ENCODE measurements at places on chromosomes 7 and 10. TPM values are rescaled to one million over a fixed set of nuclear protein-coding genes. Genes with fewer than 3 reads are reported as not detected.

DNA sequence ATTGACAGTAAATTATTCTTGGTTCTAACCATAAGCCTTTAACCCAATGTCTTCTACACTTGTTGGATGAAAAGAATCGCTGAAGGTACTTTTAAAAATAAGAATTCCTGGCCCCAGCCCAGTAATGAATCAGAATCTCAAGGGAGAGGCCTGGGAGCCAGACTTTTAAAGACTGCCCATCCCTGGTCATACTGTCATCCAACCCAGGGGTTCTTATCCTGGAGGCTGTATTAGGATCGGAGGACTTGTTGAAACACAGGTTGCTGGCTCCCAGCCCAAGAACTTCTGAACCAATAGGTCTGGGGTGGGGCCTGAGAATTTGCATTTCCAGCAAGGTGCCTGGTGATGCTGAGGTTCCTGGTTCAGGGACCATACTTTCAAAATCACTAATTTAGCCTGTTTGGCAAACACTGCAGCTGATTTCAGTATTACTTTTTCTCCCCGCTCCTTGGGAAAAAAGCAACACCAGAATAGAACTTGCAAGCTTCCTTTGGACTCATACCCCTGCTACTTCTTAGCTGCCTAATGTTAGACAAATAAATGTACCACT, 79.5 kb upstream of the FAM133B start:
- no peak overlapping the region for H3K4me3 ChIP-seq
- no peak overlapping the region for H3K27ac ChIP-seq
- H3K27me3 ChIP-seq = no peaks in the 10 kb centered on the region
- peaks cover 10% of the 10 kb centered on the region for H3K4me1 ChIP-seq
- peak; percentile 65 for DNase-seq

- peaks cover 5% of the 10 kb centered on the region for H3K36me3 ChIP-seq
- no peak overlapping the region for H3K27ac ChIP-seq
Observed at GRCh38 chr10:34814913-34815184, 247 bp downstream of the PARD3 start.

- H3K4me1 ChIP-seq = no peaks in the 10 kb centered on the region
- no peaks in the 10 kb centered on the region for H3K36me3 ChIP-seq
- H3K27ac ChIP-seq = no peak overlapping the region
- H3K4me3 ChIP-seq = no peak overlapping the region
- no peak for DNase-seq
Observed at GRCh38 chr10:71448146-71448545, 51.4 kb downstream of the CDH23 start.

- no peaks in the 10 kb centered on the region for H3K36me3 ChIP-seq
- DNase-seq = no peak
Observed at GRCh38 chr10:83543691-83544462, 595.4 kb upstream of the GHITM start.

- DNase-seq = no peak
- peaks cover 18% of the 10 kb centered on the region for H3K27me3 ChIP-seq
- H3K4me3 ChIP-seq = no peak overlapping the region
- peaks cover 6% of the 10 kb centered on the region for H3K4me1 ChIP-seq
- no peaks in the 10 kb centered on the region for H3K36me3 ChIP-seq
Observed at GRCh38 chr10:93871671-93872204, 22.0 kb upstream of the SLC35G1 start.

DNA sequence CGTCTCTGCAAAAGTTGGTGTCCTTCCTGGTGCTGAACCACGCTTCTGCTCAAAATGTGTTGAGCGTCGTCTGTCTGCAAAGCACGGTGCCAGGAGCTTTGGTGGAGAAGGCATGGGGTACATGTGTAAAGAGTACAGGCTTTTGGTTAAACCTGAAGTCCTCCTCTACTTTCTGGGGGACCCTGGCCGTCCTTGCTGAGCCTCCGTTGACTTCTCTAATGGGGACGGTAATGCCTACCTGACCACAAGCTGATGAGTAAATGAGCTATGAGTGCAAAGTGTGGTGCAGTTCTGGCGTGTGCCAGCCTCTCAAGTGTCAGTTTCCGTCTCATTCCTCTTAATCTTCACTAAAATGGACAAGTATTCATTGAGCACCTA, 527 bp upstream of the HERPUD2 start:
- peaks cover 25% of the 10 kb centered on the region for H3K4me1 ChIP-seq
- peaks cover 7% of the 10 kb centered on the region for H3K36me3 ChIP-seq
- DNase-seq = peak; percentile 13
- H3K27ac ChIP-seq = peak overlapping the region; percentile 96
- H3K27me3 ChIP-seq = no peaks in the 10 kb centered on the region
- peak overlapping the region; percentile 93 for H3K4me3 ChIP-seq

The DGKI gene
- total RNA-seq = 1.4 TPM
